DMS79 (cell line): ENCODE measurements at places on chromosomes 3 and 15.

DNA sequence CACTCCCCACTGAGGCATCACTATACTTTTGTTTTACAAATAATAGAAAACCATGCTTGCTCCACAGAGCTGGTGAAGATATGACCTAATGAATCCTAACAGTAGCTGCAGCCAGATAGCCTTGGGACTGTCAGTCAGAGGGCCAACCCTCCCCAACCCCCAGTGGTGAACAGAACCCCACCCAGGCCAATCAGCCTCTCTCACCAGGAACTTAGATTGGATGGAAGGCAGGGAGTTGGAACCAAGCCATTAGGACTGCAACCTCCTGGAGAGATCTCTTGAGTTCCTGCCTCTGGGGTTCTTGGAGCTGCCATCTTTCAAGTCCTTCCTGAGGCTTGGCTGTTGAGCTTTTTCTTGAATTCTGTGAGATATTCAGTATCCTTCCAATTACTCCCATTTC, 3.0 kb upstream of the MRPS22 start:
- DNase-seq: no peak

DNA sequence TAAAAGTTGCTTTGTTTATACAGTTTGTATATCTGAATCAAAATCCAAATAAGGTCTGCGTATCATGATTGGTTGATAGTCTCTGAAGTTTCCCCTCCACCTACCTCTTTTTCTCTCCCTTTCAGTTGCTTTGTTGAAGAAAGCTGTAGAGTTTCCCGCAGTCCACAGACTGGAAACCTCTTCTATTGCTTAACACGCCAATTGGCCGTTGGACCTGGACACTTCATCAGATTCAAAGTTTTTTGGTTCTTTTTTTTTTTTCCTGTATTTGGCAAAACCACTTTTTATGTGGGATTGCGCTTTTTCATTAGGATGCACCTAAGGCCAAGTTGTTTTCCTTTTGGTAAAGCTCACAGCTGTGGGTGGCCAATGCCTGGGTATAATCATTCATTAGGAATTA, 14.5 kb upstream of the TM4SF1 start:
- no peak for DNase-seq

DNA sequence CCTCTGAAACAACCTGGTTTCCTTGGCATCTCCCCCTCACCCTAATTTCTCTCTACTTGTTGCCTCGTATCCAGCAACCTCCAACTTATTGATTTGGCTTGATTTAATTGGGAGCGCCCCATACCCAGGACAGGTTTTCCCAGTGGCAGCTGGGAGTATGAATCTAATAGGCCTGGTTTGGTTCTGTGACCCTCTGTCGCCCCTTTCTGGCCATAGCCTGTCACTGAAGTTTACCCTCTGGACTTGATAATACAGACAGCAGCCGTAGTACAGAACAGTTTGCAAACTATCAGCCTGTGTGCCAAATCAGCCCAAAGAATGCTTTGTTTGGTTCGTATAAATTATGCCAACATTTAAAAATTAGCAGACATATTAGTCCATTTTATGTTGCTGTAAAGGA, 525.1 kb upstream of the GOLIM4 start:
- no peak for DNase-seq

- DNase-seq: no peak
Measured at GRCh38 chr3:179297971-179298725, 24.7 kb upstream of the ZNF639 start.

GRCh38 chr3:169227911-169228310, 435.6 kb downstream of the MECOM start:
- DNase-seq: no peak

DNA sequence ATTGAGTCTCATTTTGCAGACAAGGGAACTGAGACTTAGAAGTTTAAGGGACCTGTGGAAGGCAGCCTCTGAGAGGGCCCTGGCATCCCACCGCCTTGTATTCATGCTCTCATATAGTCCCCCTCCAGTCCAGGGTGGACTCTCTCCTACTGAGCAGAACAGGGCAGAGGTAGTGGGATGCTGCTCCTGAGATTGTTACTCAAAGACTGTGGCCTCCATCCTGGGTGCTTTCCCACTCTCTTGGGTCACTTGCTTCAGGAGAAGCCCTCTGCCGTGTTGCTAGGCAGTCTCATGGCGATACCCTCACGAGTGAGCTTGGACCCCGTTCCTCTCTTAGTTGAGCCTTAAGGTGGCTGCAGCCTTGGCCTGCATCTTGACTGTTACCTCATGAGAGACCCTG, 22.2 kb upstream of the ADCY5 start:
- no peak for DNase-seq

DNA sequence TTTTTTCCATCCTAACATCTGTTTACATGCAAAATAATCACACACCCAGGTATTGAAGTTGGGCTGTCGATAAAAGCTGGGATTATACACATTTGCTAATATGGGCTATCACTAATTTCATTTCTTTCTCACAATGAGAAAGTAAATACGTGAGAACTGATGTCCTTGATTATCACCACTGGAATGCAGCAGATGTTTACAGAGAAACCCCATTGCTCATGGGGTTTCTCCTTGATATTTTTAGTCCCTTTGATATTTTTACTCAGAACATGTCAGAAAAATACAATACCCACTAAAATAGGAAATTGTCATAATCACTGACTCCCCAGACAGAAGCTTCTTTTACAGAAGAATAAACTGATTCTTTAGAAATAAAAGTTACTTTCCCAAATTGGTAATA, 535.1 kb upstream of the CCDC54 start:
- DNase-seq: no peak

- DNase-seq: no peak
Measured at GRCh38 chr3:10556312-10556711, 50.9 kb upstream of the ATP2B2 start.

DNA sequence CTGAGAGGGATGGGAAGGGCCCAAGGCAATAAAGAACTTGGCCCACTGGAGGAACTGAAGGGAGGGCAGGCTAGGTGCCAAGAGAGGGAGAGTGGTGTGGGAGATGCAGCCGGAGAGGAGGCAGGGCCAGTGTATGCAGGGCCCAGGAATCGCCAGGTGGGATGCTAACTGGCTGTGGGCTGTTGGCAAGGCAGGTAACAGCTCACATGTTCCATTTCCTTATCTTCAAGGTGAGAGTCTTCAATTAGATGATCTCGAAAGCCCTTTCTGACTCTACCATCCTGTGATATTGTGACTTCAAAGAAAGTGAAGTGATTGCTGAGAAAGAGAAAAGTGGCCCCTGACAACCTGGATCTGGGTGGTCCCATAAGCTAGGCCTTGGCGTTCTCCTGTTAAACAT, 49.0 kb downstream of the CASR start:
- no peak for DNase-seq

DNA sequence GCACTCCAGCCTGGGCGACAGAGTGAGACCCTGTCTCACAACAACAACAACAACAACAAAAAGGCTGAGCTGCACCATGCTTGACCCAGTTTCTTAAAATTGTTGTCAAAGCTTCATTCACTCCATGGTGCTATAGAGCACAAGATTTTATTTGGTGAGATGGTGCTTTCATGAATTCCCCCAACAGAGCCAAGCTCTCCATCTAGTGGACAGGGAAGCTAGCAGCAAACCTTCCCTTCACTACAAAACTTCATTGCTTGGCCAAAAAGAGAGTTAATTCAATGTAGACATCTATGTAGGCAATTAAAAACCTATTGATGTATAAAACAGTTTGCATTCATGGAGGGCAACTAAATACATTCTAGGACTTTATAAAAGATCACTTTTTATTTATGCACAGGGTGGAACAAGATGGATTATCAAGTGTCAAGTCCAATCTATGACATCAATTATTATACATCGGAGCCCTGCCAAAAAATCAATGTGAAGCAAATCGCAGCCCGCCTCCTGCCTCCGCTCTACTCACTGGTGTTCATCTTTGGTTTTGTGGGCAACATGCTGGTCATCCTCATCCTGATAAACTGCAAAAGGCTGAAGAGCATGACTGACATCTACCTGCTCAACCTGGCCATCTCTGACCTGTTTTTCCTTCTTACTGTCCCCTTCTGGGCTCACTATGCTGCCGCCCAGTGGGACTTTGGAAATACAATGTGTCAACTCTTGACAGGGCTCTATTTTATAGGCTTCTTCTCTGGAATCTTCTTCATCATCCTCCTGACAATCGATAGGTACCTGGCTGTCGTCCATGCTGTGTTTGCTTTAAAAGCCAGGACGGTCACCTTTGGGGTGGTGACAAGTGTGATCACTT, 2.0 kb downstream of the CCR5 start:
- no peak for DNase-seq

DNA sequence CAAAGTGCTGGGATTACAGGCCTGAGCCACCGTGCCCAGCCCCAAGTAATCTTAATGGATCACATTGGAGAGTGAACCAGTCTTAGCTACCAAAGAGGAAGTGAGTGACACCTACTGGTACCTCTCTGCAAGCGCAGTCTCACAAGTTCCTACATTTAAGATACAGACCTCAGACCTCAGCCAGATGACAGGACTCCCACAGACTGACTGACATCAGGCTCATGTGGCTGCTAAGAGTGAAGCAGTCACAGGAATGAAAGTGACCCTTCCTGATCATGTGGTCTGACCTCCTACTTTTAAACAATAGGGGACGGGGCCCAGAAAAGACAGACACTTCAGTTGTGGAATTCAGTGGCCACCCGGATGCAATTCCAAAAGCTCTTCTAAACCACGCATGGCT, 36.3 kb upstream of the GNB5 start:
- no peak for DNase-seq

GRCh38 chr3:45010811-45011333, 15.2 kb upstream of the CLEC3B start:
- DNase-seq: no peak

- no peak for DNase-seq
Measured at GRCh38 chr3:48001991-48002390, 14.2 kb downstream of the MAP4 start.
